Hematopoietic multipotent progenitor cell treated with erythropoietin and hydrocortisone succinate and interleukin-3 and kit ligand, for 15 days (in vitro differentiated cells): ENCODE measurements at places on chromosomes 4 and X.

GRCh38 chrX:74579597-74580198, 34.7 kb downstream of the RLIM start:
- DNase-seq = no peak

DNA sequence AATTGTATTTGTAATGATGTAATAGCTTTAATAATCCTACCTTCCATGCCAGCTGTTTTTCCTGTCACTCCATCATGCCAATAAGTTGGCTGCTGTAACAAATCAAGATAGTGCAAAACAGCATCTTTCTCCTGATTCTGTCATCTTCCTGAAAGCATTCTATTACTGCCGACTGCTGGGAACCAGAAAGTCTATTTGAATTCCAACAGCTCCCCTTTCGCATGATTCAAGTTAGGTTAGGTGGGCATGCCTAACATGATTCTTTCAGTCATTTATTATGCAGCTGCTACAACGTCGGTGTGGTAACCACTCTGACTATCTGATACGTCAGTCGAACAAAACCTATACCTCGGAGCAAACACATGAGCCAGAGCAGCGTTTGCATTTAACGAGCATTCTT, 127.9 kb upstream of the DMD start:
- no peak for DNase-seq

GRCh38 chrX:72030431-72030830, 101.3 kb downstream of the RTL5 start:
- DNase-seq = no peak

GRCh38 chr4:20326977-20327376, 75.3 kb downstream of the SLIT2 start:
- DNase-seq = no peak

DNA sequence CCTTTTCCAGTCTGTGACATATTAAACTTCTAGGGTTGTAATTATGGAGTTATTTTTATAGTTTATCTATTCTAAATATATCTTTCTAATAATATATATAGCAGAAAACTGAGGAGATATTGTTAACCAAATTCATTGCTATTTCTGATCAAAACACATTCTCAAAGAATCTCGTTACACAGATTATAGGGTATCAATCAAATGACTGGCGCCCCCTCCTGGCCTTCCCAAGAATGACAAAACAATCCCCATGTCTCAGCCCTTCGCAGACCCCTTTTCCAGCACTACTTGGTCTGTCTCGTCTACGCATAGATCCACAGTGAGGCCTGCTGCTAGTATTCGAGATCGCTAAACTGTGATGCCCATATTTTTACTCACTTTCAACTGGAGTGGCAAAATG, 209.3 kb downstream of the GPC3 start:
- DNase-seq = no peak

DNA sequence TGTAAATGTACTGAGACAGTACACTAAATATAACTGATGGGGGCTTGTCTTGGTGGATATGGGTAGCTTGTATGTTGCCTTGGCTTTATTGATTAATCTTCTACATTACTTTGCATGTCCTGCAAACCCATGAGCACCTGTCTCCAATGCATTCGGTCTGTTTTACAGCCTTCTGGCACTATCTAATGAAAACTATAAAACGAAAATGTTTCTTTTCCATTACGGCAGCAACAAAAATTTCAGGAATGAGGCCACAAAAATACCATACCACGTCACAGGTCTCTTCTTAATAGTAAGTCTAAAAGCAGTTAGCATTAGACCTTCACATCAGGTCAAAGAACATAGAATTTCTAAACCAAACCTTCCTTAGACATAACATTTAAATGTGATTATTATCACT, 49.8 kb downstream of the EDNRA start:
- no peak for DNase-seq

- no peak for DNase-seq
Measured at GRCh38 chr4:85393201-85393600, 81.7 kb upstream of the ARHGAP24 start.

DNA sequence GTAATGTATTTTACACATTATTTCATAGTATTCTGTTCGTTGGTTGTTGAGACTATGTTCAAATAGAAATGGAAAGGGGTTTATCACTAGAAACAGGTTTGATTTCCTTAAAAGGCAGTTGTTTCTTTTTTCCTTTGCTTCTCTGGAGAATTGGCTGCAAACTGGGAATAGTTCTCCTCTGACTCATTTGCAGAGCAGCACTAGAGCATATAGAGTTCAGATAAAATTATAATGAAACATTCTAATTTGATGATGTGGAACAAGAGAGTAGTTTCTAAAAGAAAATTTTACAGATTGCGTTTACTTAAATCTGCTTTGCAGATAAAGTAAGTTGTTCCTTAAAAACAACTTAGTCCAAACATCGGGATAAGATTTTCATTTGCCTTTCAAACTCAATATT, 29.7 kb downstream of the SYNPO2 start:
- DNase-seq = no peak

GRCh38 chr4:80173841-80174240, 23.5 kb upstream of the PRDM8 start:
- no peak for DNase-seq
